Stimulated activated CD4-positive, alpha-beta T cell treated with anti-CD3 and anti-CD28 coated beads, Interleukin-1b, Interleukin-23, amount 100 ng/mL, for 1 hour (primary cell): ENCODE measurements at places on chromosomes 11 and 22.

GRCh38 chr11:45289369-45289768 is 3.2 kb upstream of the SYT13 start:
- no peak for DNase-seq

- no peak for DNase-seq
These were observed 120.0 kb downstream of the CADM1 start for GRCh38 chr11:115384236-115384635.

- no peak for DNase-seq
These were observed 60.9 kb upstream of the HSPA8 start for GRCh38 chr11:123122852-123123251.

DNA sequence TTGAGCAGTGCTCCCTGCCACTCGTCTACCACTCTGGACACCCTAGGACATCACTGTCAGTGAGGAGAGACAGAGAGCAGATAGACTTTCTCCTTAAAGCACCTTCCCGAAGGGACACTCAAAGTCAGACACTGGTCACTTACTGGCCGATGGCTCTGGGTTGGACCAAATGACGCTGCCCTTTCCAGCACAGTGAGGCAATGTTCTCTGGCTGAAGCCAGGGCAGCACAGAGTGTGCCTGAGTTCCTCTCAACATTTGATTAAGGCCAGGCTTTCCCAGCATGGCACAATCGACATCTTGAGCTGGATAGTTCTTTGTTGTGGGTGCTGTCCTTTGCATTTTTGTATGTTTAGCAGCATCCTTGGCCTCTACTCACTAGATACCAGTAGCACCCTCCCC is 206.2 kb downstream of the CSNK2A3 start:
- DNase-seq: no peak
